ENCODE measurements at places on chromosomes 1 and 21. TPM values are rescaled to one million over a fixed set of nuclear protein-coding genes. Genes with fewer than 3 reads are reported as not detected.

Gene ZMYND12
- polyA plus RNA-seq: not detected

Gene NPHP4
- polyA plus RNA-seq: 10.0 TPM

Gene NKAIN1
- polyA plus RNA-seq: 0.94 TPM

Gene DENND2D
- polyA plus RNA-seq: 44.3 TPM

Gene SLC25A34
- polyA plus RNA-seq: 3.2 TPM

Gene LCE2C
- polyA plus RNA-seq: not detected

Gene RAD54L
- polyA plus RNA-seq: 9.7 TPM

DNA sequence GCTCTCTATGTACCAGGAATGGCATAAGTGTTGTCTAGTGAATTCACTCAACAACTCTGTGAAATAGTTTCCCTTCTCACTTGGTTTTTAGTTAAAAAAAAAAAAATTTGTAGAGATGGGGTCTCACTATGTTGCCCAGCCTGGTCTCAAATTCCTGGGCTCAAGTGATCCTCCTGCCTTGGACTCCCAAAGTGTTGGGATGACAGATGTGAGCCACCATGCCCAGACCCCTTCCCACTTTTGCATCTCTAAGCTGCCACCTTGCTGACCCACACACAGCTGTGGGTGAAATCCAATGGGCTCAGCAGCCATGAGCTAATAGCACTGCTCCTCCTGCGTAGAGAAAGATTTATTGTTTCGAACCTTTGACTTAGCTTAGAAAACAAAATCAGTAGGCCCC lies 33.5 kb downstream of the NEK2 start:
- H3K4me1 ChIP-seq: no peaks in the 10 kb centered on the region
- H3K36me3 ChIP-seq: no peaks in the 10 kb centered on the region
- H3K27ac ChIP-seq: no peak overlapping the region
- H3K27me3 ChIP-seq: no peaks in the 10 kb centered on the region
- H3K4me3 ChIP-seq: no peak overlapping the region
- DNase-seq: no peak

GRCh38 chr1:218809625-218810024 lies 364.1 kb upstream of the LYPLAL1 start:
- no peak overlapping the region for H3K27ac ChIP-seq
- no peaks in the 10 kb centered on the region for H3K4me1 ChIP-seq
- H3K27me3 ChIP-seq: no peaks in the 10 kb centered on the region
- H3K4me3 ChIP-seq: no peak overlapping the region
- DNase-seq: no peak

DNA sequence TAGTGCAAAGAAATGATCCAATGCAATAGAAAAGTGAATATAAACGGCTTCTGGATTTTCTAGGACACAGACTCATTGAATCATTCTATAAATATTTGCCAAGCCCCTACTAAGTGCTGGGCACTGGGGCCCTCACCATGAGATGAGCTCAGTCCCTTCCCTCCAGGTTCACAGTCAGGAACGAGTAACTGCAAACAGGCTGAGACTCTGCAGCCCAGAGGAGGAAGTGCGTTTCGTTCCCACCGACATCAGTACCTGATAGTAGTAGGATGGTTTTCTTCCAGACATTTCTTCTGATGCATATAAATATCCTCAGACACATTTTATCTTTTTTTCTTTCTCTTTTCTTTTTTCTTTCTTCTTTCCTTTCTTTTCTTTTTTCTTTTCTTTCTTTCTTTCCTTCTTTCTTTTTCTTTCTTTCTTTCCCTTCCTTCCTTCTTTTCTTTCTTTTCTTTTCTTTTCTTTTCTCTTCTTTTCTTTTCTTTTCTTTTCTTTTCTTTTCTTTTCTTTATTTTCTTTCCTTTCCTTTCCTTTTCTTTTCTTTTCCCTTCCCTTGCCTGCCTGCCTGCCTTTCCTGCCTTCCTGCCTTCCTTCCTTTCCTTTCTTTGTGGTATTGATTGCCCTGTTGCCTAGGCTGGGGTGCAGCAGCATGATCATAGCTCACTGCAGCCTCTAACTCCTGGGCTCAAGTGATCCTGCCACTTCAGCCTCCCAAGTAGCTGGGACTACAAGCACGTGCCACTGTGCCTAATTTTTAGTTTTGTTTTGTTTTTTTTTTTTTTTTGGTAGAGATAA lies 135.4 kb downstream of the DISC1 start:
- H3K4me3 ChIP-seq: no peak overlapping the region
- DNase-seq: no peak
- no peaks in the 10 kb centered on the region for H3K36me3 ChIP-seq
- H3K27ac ChIP-seq: no peak overlapping the region

- no peaks in the 10 kb centered on the region for H3K4me1 ChIP-seq
- H3K4me3 ChIP-seq: no peak overlapping the region
- no peak for DNase-seq
- H3K27me3 ChIP-seq: no peaks in the 10 kb centered on the region
- H3K36me3 ChIP-seq: peaks cover 7% of the 10 kb centered on the region
- no peak overlapping the region for H3K27ac ChIP-seq
Measured at GRCh38 chr21:46532080-46532479, 72.8 kb downstream of the S100B start.

GRCh38 chr21:43829575-43830119 lies 35.4 kb upstream of the AGPAT3 start:
- no peak overlapping the region for H3K4me3 ChIP-seq
- H3K27ac ChIP-seq: no peak overlapping the region
- H3K36me3 ChIP-seq: no peaks in the 10 kb centered on the region
- DNase-seq: no peak

GRCh38 chr1:157099633-157100009 lies at the start of gene ETV3L:
Gene ETV3L (minus strand): TSS chr1:157099808. CDS start chr1:157099523, 285 bp downstream.
- no peaks in the 10 kb centered on the region for H3K36me3 ChIP-seq
- no peak within 1 kb of the TSS for H3K4me3 ChIP-seq
- no peaks in the 10 kb centered on the region for H3K4me1 ChIP-seq
- peaks cover 7% of the 10 kb centered on the region for H3K27me3 ChIP-seq

DNA sequence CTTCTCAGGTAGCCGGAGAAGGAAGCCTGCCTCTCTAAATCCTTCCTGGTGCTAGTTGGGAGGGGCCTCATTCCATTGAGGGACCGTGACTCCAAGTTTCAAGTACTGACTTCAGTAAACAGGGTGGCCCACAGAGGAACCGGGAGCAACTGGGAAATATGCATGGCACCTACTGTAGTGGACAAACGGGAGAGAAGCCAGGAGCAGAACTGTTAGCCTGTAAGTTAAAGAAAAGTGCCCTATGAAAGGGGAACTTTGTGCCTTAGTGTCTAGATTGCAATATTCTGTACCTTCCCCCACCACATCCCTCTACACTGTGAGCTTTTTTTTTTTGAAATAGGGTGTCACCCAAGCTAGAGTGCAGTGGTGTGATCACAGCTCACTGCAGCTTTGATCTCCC lies 33.2 kb upstream of the KANK4 start:
- no peaks in the 10 kb centered on the region for H3K27me3 ChIP-seq
- no peak overlapping the region for H3K27ac ChIP-seq
- H3K4me1 ChIP-seq: no peaks in the 10 kb centered on the region

DNA sequence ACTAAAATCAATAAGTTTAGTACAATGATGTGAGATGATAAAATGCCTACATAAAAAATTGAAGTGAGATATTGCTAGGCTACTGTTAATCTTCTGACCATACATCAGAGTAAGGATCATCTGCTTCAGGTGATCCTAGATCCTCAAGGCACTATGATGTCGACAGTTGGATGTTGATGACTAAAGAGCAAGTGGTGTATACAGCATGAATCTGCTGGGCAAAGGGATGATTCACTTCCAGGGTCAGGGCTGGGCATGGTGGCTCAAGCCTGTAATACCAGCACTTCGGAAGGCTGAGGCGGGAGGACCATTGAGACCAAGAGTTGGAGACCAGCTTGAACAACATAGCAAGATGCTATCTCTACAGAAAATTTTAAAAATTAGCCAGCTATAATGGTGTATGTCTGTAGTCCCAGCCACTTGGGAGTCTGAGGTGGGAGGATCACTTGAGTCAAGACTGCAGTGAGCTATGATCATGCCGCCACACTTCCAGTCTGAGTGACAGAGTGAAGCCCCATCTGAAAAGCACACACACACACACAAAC lies 24.6 kb downstream of the NUF2 start:
- H3K27ac ChIP-seq: no peak overlapping the region
- no peak for DNase-seq
- no peak overlapping the region for H3K4me3 ChIP-seq
- no peaks in the 10 kb centered on the region for H3K27me3 ChIP-seq
- no peaks in the 10 kb centered on the region for H3K4me1 ChIP-seq
- H3K36me3 ChIP-seq: no peaks in the 10 kb centered on the region

GRCh38 chr1:215256936-215257679 lies 174.6 kb downstream of the KCNK2 start:
- no peaks in the 10 kb centered on the region for H3K27me3 ChIP-seq
- H3K4me3 ChIP-seq: no peak overlapping the region
- H3K4me1 ChIP-seq: no peaks in the 10 kb centered on the region
- DNase-seq: no peak

GRCh38 chr1:21175324-21175669 lies 1.4 kb downstream of the EIF4G3 start:
- H3K4me3 ChIP-seq: peak overlapping the region; percentile 73
- no peaks in the 10 kb centered on the region for H3K27me3 ChIP-seq
- H3K27ac ChIP-seq: peak overlapping the region; percentile 90
- H3K36me3 ChIP-seq: no peaks in the 10 kb centered on the region
- no peaks in the 10 kb centered on the region for H3K4me1 ChIP-seq

- no peaks in the 10 kb centered on the region for H3K27me3 ChIP-seq
- H3K36me3 ChIP-seq: no peaks in the 10 kb centered on the region
- H3K27ac ChIP-seq: no peak overlapping the region
- no peaks in the 10 kb centered on the region for H3K4me1 ChIP-seq
- no peak for DNase-seq
- no peak overlapping the region for H3K4me3 ChIP-seq
Measured at GRCh38 chr21:20308586-20309315, 689.5 kb upstream of the NCAM2 start.

GRCh38 chr1:47227341-47228232 lies 4.4 kb downstream of the TAL1 start:
- no peak for DNase-seq
- no peak overlapping the region for H3K27ac ChIP-seq
- peaks cover 80% of the 10 kb centered on the region for H3K27me3 ChIP-seq
- H3K4me3 ChIP-seq: no peak overlapping the region

GRCh38 chr1:244881552-244882280 lies 17.4 kb upstream of the HNRNPU start:
- no peaks in the 10 kb centered on the region for H3K27me3 ChIP-seq
- no peaks in the 10 kb centered on the region for H3K36me3 ChIP-seq
- no peak for DNase-seq
- no peak overlapping the region for H3K4me3 ChIP-seq
- H3K27ac ChIP-seq: no peak overlapping the region

DNA sequence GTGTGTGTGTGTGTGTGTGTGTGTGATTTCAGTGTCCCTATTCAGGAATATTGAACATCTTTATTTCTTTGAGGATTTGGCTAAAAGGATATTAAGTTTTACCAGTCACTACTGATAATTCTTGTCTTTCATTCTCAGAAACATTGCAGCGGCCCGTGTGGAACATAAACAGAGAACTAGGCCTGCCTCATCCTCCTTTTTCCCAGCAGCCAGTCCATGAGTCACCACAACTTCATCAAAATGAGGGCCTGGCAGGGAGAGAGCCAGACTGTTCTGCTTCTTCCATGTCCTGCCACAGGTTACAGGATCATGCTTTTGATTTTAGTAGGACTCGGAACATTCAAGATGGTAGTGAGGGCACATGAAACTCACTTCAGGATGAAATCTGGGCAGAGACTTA lies 50.7 kb downstream of the LRIG2 start:
- no peak overlapping the region for H3K27ac ChIP-seq
- DNase-seq: no peak
- no peaks in the 10 kb centered on the region for H3K27me3 ChIP-seq
- H3K4me3 ChIP-seq: no peak overlapping the region
- H3K4me1 ChIP-seq: no peaks in the 10 kb centered on the region

DNA sequence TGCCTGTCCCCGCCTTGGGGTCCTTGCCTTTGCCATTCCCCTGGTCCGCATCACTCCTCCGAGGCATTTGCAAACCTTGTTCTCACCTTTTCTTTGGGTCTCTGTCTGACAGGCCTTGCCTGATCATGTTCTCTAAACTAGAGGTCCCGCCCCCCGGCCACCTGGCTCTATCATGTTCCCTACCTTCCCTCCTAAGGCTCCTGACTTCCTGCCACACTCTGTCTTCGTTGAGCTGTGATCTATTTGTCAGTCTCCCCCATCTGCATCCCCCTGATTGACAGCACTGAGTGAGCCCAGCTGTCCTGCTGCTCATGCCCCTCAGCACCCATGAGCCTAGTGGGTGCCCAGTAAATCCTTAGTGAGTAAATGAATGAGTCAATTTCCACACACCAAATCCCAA lies 22.8 kb downstream of the ERG start:
- no peak for DNase-seq
- H3K36me3 ChIP-seq: no peaks in the 10 kb centered on the region
- no peak overlapping the region for H3K27ac ChIP-seq
- H3K27me3 ChIP-seq: no peaks in the 10 kb centered on the region
- H3K4me1 ChIP-seq: no peaks in the 10 kb centered on the region

DNA sequence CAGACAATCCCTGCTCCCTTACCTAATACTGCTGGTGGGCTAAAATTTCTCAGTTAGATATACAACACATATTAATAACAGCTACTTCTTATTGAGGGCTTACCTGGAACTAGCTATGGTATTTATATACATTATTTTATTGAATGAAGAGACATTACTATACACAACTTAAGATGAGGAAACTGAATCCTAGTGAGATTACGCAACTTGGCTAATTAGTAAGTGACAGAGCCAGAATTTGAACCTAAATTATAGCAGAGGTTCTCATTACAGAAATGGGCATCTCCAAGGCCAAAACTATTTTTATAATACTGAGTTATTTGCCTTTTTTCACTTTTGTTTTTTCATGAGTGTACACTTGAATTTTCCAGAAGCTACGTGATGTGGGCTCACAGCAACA lies 44.5 kb upstream of the SMYD2 start:
- H3K36me3 ChIP-seq: no peaks in the 10 kb centered on the region
- no peaks in the 10 kb centered on the region for H3K4me1 ChIP-seq
- no peaks in the 10 kb centered on the region for H3K27me3 ChIP-seq
- H3K4me3 ChIP-seq: no peak overlapping the region
- H3K27ac ChIP-seq: no peak overlapping the region

GRCh38 chr21:31041295-31042079 lies 3.2 kb upstream of the KRTAP19-8 start:
- H3K4me1 ChIP-seq: no peaks in the 10 kb centered on the region
- H3K36me3 ChIP-seq: no peaks in the 10 kb centered on the region
- H3K27me3 ChIP-seq: no peaks in the 10 kb centered on the region
- H3K4me3 ChIP-seq: no peak overlapping the region

DNA sequence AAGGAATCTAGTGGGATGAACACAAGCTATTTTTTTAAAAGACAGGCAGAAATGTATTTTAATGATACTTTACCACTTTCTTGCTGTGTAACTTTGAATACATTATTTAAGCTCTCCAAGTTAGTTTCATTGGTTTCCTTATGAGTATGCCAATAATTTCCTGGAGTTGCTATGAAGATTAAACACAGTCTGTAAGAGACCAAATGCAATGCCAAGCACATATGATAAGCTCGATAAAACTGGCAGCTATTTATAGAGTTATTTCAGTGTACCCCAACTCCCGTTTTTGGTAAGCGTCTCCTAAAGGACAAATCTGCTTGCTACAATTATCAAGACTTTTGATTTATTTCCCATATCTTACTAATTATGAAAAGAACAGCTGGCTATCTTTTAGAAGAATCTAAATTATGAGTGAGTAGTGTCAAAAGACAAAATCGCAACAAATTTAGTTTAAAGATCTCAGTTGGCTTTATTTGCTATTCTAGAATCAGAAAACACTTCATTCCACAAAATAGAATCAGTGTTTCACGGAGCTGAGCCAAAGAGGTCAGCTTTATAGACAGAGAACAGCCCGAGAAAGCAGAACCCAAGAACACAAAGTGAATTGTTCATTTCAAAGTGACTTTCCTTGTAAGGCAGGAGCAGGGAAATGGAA lies 7.2 kb upstream of the MAP10 start:
- H3K4me3 ChIP-seq: no peak overlapping the region
- H3K36me3 ChIP-seq: no peaks in the 10 kb centered on the region
- no peak overlapping the region for H3K27ac ChIP-seq
- H3K4me1 ChIP-seq: no peaks in the 10 kb centered on the region
- H3K27me3 ChIP-seq: no peaks in the 10 kb centered on the region
- no peak for DNase-seq

All from small intestine (tissue), 16 donors.